ENCODE measurements at places on chromosomes 4 and X. TPM values are rescaled to one million over a fixed set of nuclear protein-coding genes. Genes with fewer than 3 reads are reported as not detected.

GUCY1A1 gene
- total RNA-seq: 15.5 TPM

CCDC120 gene
- total RNA-seq: 0.55 TPM

CRMP1 gene
- 0.66 TPM for total RNA-seq

TAF7L gene
- total RNA-seq: not detected

DNA sequence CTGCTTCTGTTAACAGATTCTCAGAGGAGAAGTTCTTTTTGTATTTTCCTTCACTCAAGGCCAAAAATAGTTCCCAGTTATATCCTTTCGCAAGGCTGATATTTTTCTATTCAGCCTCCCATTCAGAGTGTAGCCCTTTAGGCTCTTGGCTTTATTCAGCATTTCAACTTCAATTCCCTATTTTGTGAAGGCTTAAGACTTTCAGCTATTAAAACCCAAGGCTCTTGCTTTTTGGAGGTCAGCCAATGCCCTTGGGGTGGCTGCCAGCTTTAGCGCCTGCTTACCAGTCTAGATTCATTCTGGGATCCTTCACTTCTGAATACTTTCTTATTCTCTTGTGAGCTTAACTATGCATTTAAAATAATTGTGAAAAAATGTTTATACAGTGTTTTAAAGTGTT lies 57.3 kb upstream of the ADGRA3 start:
- peak; percentile 37 for DNase-seq
- H3K36me3 ChIP-seq: no peaks in the 10 kb centered on the region
- H3K27me3 ChIP-seq: no peaks in the 10 kb centered on the region
- H3K4me3 ChIP-seq: no peak overlapping the region

DNA sequence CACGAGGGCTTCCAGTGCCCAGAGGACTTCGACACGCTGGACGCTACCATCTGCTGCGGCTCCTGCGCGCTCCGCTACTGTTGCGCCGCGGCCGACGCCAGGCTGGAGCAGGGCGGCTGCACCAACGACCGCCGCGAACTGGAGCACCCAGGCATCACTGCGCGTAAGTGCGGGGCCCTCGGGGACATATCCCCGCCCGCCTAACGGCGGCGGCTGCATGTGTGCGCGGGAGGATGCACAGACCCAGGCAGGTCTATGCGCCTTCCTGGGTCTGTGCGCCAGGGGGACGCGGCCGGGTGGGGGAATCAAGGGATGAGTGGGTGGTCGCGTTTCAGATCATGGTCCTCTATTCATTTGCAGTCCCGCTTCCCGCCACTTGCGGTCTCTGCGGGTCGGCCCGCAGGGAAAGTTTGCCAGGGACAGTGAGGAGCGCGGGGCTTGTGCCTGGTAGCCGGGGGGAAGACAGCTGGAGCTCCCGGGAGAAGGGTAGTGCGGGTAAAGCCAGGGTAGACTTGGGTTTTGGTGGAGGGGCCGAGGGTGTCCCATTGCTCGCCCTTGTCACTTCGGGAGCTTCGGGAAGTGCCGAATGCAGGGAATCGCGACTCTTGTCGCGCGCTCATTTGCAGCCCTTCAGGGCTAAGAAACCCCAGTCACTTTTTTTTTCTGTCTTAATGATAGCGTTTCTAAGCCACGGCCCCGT lies 1.0 kb downstream of the SHISA3 start:
- H3K4me3 ChIP-seq: peak overlapping the region; percentile 57
- no peak for DNase-seq
- H3K36me3 ChIP-seq: no peaks in the 10 kb centered on the region
- H3K27ac ChIP-seq: no peak overlapping the region

DNA sequence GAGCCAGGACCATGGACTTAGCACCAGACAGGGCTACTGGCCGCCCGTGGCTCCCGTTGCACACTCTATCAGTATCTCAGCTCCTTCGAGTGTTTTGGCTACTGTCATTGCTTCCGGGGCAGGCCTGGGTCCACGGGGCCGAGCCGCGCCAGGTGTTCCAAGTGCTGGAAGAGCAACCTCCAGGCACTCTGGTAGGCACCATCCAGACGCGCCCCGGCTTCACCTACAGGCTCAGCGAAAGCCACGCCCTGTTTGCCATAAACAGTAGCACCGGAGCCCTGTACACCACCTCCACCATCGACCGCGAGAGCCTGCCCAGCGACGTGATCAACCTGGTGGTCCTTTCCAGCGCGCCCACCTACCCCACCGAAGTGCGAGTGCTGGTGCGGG lies 1.6 kb downstream of the FAT4 start:
- H3K36me3 ChIP-seq: no peaks in the 10 kb centered on the region

DNA sequence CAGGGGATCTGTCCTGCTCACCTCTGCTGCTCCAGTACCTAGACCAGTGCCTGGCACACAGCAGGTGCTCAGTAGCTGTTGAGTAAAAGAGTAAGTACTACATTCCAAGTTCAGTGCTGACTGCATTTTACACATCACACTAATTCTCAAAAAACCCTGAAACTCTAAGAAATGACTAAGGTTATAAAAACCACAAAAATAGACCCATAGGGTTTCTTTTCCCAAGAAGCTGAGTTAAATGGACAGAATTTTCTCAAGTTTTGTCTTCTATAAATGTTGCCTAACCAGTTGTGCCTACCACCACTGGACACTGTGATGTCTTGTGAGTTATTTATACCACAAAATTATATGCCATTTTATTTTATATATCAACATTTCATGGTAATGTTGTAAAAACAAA lies 78.9 kb upstream of the RXFP1 start:
- no peak overlapping the region for H3K27ac ChIP-seq
- H3K4me1 ChIP-seq: no peaks in the 10 kb centered on the region
- H3K4me3 ChIP-seq: no peak overlapping the region
- DNase-seq: no peak
- no peaks in the 10 kb centered on the region for H3K36me3 ChIP-seq

DNA sequence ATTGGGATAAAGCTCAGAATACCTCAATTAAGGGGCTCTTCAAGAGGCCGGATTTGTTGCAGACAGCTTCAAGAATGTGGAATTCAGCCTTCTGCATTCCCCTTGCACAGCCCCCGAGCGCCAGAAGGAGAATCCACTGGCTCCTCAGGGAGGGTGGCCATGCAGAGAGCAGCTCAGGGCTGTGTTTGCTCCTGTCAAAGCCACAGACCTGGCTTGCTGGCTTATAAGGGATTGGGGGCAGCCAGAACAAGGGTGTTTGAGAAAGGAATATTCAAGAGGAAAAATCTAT lies 36.8 kb downstream of the ING2 start:
- H3K4me3 ChIP-seq: no peak overlapping the region
- no peaks in the 10 kb centered on the region for H3K4me1 ChIP-seq
- no peak overlapping the region for H3K27ac ChIP-seq
- no peak for DNase-seq
- H3K27me3 ChIP-seq: no peaks in the 10 kb centered on the region

DNA sequence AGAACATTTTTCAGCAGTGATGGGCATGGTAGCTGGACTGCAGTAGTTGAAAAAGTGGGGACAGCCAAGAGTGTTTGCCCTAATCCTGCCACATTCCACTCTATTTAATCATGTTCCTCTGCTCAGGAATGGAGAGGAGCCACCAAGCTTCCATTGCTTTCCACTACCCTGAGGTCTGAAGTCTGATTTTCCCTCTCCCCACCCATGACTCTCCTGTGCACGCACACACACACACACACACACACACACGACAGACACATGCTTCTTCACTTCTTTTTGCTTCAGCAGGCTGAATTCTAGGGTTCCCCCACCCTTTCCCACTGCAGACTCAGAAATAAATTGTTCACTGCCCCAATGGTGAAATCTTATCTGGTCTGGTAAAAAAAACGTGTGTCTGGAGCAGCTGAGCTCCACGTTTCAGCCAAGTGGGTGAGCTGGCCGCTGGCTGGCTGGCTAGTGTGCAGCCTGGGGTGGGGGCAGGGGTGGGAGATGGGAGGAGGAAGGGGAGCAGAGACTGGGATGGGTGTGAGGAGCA lies 142.7 kb upstream of the NALF2 start:
- DNase-seq: no peak
- no peak overlapping the region for H3K27ac ChIP-seq
- no peaks in the 10 kb centered on the region for H3K36me3 ChIP-seq
- no peaks in the 10 kb centered on the region for H3K27me3 ChIP-seq
- H3K4me3 ChIP-seq: no peak overlapping the region

GRCh38 chr4:15488136-15488535 lies 18.5 kb downstream of the CC2D2A start:
- peak overlapping the region; percentile 58 for H3K27ac ChIP-seq
- no peaks in the 10 kb centered on the region for H3K4me1 ChIP-seq
- H3K27me3 ChIP-seq: no peaks in the 10 kb centered on the region
- DNase-seq: no peak

GRCh38 chrX:139639253-139639652 lies 68.7 kb downstream of the MCF2 start:
- H3K27ac ChIP-seq: no peak overlapping the region
- no peaks in the 10 kb centered on the region for H3K4me1 ChIP-seq
- no peaks in the 10 kb centered on the region for H3K27me3 ChIP-seq
- no peak for DNase-seq
- no peak overlapping the region for H3K4me3 ChIP-seq

GRCh38 chr4:57854748-57855147 lies 744.6 kb upstream of the IGFBP7 start:
- H3K4me1 ChIP-seq: no peaks in the 10 kb centered on the region
- no peak overlapping the region for H3K27ac ChIP-seq
- H3K36me3 ChIP-seq: no peaks in the 10 kb centered on the region
- DNase-seq: no peak
- no peaks in the 10 kb centered on the region for H3K27me3 ChIP-seq

DNA sequence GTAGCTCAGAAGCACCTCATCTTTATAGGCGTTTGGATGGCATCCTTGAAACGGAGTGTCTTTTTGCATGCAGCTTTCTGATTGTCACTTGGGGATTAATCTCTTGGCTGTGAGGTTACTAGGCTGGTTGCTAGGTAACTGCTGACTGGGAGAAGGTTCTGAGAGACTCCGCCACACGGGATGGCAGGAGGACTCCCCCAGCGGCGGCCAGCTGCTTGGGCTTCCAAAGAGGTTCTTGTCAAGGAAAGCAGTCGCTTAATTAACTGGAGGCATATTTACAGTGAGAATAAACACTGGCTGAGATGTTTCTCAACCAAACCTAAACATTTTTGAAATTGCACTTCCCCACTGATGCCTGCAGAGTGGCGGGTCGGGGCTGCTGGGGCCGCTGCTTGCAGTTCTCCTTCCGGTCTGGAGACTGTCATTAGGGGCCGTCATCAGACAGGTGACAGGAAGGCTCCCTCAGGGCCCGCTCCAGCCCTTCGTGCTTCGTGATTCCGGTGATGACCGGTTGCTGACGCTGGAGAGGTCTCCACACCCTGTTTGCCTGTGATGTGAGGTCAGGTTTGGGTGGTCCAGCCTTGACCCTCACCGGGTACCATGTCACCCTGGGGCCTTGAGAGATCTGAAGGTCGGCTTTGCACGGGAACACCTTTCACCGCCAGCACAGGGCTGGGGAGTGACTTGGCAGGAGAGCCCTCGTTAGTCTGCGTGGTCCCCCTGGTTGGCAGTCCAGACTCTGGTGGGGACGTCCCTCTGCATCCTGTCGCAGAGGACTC lies 9.1 kb downstream of the NSG1 start:
- no peak for DNase-seq
- H3K27me3 ChIP-seq: peaks cover 6% of the 10 kb centered on the region
- no peak overlapping the region for H3K4me3 ChIP-seq
- no peak overlapping the region for H3K27ac ChIP-seq

DNA sequence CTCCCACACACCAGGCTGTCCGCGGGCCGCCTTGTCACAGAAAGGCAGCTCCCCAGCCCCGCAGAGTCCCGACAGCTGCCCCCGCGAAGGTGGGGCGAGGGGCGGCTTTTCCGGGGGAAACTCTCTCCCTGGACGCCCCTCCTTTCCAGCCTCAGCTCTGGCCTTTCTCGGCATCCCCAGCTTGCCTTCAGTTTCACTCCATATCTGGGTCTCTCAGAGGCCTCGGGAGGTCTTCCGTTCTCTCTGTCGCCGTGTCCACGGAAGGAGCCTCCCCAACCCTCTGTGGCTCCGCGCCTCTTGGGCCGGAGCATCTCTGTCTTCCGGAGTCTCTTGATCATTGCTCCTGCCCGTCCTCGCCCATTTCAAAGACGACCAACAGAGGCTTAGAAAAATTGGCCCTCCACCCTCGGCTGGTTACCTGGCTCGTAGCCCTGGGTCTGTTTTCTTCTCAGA lies 6.1 kb upstream of the MSX1 start:
- H3K4me3 ChIP-seq: peak overlapping the region; percentile 30
- H3K36me3 ChIP-seq: no peaks in the 10 kb centered on the region
- DNase-seq: no peak
- peaks cover 4% of the 10 kb centered on the region for H3K4me1 ChIP-seq
- H3K27ac ChIP-seq: no peak overlapping the region

DNA sequence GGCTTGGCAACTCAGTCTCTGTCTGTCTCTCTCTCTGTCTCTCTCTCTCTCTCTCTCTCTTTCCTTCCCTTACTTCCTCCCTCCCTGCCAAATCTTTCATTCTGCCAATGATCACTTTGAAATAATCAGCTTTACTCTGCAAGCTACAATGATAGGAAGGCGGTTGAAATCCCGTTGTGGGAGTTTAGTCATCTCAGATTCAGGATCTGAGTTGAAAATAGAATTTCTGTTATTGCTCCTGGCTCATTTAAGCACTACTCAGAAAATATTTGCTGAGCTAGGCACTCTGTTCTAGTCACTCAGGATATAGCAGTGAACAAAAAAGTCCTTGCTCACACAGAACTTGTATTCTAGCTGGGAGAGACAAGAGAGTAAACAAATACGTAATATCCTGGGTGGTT lies 56.3 kb upstream of the DCTD start:
- H3K4me3 ChIP-seq: no peak overlapping the region
- no peak for DNase-seq
- H3K27me3 ChIP-seq: no peaks in the 10 kb centered on the region
- H3K36me3 ChIP-seq: no peaks in the 10 kb centered on the region
- H3K27ac ChIP-seq: no peak overlapping the region
- no peaks in the 10 kb centered on the region for H3K4me1 ChIP-seq

- no peaks in the 10 kb centered on the region for H3K4me1 ChIP-seq
- H3K27ac ChIP-seq: no peak overlapping the region
- no peak for DNase-seq
- no peaks in the 10 kb centered on the region for H3K36me3 ChIP-seq
- H3K27me3 ChIP-seq: no peaks in the 10 kb centered on the region
Measured at GRCh38 chr4:140777894-140778293, 21.7 kb upstream of the TBC1D9 start.

- H3K4me3 ChIP-seq: no peak overlapping the region
- H3K36me3 ChIP-seq: no peaks in the 10 kb centered on the region
- H3K27me3 ChIP-seq: no peaks in the 10 kb centered on the region
- no peak overlapping the region for H3K27ac ChIP-seq
Measured at GRCh38 chr4:173685165-173685830, 155.3 kb upstream of the HAND2 start.

GRCh38 chr4:168641811-168642140 lies 144.9 kb downstream of the PALLD start:
- no peaks in the 10 kb centered on the region for H3K36me3 ChIP-seq
- H3K4me1 ChIP-seq: peaks cover 49% of the 10 kb centered on the region
- DNase-seq: no peak
- H3K4me3 ChIP-seq: no peak overlapping the region
- no peaks in the 10 kb centered on the region for H3K27me3 ChIP-seq
- peak overlapping the region; percentile 77 for H3K27ac ChIP-seq
